ENCODE measurements at places on chromosomes 6 and 20.

DNA sequence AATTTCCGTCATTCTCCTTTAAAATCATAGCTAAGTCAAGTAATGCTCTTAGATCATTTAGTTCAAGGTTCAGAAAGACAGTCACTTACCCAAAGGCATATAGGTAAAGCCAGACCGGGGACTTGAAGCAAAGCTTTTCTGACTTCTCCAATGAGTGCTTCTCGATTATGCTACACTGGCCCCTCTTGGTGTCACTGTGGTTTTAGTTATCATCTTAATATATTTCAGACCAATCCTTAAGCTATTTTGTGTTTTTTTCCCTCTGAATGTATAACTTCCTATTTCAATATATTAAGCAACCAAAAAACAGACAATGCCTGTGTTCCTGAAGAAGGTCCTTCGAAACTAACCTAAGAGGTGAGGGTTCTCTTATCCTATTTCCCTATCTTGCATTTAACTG, 3.9 kb downstream of the PRDM1 start:
- no peak for DNase-seq

DNA sequence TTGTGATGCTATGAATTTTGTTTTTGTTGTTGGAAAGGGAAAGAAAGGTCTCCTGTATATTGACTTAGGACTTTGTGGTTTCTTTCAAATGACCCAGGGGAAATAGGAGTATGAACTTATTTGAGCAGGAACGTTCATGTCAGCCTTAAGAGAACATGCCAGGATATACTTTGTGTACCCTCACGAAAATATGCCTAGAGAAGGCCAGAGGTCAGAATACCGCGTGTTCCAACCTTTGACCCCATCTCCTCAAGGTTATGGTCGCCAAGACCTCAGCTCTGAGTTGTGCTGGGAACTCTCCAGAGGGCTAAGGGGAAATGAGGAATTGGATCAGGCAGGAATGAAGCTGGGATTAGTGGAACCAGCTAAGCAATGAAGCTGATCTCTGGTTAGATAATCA, 11.5 kb downstream of the TTLL9 start:
- no peak for DNase-seq

DNA sequence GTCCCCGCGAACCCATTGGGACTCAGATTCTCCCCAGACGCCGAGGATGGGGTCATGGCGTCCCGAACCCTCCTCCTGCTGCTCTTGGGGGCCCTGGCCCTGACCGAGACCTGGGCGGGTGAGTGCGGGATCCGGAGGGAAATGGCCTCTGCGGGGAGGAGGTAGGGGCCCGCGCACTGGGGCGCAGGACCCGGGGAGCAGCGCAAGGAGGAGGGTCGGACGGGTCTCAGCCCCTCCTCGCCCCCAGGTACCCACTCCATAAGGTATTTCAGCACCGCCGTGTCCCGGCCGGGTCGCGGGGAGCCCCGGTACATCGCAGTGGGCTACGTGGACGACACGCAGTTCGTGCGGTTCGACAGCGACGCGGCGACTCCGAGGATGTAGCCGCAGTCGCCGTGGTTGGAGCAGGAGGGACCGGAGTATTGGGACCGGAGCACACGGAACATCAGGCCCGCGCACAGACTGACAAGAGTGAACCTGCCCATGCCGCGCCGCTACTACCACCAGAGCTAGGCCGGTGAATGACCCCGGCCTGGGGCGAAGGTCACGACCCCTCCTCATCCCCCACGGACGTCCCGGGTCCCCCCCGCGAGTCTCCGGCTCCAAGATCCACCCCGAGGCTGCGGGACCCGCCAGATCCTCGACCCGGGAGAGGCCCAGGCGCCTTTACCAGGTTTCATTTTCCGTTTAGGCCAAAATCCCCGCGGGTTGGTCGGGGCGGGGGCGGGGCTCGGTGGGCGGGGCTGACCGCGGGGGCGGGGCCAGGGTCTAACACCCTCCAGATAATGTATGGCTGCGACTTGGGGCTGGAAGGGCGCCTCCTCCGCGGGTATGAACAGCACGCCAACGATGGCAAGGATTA, 15.7 kb upstream of the HLA-A start:
- DNase-seq, result peak; percentile 77

DNA sequence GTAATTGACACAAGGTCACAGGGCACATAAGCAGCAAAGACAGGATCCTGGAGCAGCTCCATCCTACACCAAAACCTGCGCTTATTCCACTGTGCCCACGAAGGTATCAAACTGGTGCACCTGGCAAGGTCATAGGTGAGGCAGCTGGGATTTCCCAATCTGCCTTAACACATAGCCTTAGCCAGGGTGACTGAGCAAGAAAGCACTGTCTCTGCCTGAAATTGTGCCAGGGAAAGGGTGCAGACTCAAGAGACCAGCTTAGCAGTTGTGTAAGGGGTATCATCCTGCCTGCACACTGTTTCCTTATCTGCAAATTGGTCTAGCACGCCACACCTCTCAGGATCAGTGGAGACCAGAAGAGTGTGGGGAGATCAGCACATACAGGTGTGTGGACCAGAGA, 82.8 kb downstream of the MAFB start:
- DNase-seq, result no peak

DNA sequence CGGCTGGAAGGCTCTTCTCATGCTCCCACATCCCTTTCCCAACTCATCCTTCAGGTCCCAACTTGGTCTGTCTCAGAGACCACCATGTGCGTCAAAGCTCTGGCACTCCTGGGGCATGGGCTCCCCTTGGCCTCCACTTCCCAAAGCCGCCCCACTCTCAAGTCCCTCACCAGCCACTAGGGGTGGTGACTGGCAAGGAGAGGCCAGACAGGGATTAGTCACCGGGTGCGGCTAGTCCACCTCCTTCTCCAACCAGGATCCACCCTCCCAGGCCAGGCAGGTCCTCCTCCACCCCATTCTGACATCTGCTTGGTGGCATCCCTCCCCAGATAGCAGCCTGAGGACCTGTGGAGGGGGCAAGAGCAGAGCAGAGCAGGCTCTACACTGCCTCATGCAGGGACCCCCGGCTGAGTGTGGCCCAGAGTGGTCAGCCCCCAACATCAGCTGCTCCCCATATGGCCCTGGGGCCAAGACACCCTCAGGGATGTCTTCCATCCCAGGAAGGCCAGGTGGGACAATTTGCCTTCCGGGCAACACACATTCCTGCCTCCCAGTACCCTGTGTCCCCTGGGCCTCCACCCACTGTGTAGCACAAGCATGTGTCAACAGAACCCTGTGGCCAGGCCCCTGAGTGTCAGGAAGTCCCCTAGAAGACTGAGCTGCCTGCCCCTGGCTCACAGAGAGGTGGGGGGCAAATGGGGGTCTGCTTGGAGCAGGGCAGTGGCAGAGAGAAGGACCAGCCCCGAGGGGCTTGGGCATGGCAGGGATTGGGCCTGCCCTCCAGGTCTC, 29.2 kb downstream of the YTHDF1 start:
- no peak for DNase-seq

- no peak for DNase-seq
Observed at GRCh38 chr6:43941174-43941573, 171.2 kb downstream of the VEGFA start.

- DNase-seq, result no peak
Observed at GRCh38 chr20:56244259-56244658, 4.3 kb upstream of the MC3R start.

GRCh38 chr6:3753228-3753835, 1.8 kb upstream of the PXDC1 start:
- DNase-seq, result no peak

Data from stimulated activated CD8-positive, alpha-beta memory T cell treated with anti-CD3 and anti-CD28 coated beads, Interleukin-4, amount 100 ng/mL, for 1 hour (primary cell).